ENCODE measurements at places on chromosomes 12 and 14.

GRCh38 chr12:7989827-7990491, 42.6 kb upstream of the FOXJ2 start:
- peak; percentile 73 for DNase-seq

DNA sequence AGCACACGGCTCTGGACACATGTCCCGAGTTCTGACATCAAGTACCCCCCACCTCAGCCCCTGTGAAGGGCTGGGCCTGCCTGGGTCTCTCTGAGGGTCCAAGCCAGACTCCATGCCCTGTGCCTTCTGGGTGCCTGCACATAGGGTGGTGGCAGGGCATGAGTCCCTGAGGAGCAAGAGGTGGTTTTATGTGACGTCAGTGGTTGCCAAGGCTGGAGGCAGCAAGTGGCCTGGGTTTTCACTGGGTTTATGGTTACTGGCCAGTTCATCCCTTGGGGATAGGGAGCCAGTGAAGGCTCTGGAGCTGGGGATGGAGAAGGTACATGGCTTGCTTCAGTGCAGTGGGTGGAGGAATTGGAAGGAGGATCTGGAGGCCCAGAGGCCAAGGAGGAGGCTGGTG, 51.1 kb upstream of the EML1 start:
- no peak for DNase-seq

DNA sequence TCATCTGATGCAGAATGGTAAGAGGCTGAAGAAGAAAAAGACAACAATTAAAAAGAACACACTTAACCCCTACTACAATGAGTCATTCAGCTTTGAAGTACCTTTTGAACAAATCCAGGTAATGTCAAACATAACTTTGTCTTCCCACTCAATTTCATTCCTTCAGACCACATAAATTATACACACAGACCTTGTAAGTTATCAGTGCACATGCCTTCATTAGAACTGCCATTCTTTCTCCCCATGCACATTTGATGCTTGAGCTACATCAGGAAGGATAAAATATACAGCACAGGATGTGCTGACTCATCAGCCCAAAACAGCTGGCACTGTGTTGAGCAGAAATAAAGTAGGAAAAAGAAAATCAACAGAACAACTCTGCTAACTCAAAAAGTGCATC, 246.7 kb downstream of the PAWR start:
- DNase-seq: no peak

- no peak for DNase-seq
These were observed 210.6 kb upstream of the ABCD2 start for GRCh38 chr12:39830171-39830570.

DNA sequence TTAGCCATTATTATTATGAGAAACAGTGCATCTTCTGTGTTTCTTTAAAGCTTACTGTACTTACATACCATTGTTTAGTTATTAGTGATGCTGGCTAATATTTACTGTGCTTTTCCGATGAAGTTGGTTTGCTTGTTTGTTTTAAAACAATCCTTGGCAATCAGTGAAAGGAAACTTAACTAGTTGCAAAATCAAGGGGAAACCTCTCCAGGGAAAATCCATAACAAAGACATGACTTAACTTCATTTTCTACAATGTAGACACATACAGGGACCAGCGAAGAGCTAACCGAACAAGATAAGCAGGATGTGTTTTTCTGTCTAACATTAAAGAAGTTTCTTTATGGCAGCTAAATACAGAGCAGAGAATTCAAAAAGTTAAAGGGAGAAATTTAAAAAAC, 102.5 kb upstream of the PARP11 start:
- DNase-seq: no peak

DNA sequence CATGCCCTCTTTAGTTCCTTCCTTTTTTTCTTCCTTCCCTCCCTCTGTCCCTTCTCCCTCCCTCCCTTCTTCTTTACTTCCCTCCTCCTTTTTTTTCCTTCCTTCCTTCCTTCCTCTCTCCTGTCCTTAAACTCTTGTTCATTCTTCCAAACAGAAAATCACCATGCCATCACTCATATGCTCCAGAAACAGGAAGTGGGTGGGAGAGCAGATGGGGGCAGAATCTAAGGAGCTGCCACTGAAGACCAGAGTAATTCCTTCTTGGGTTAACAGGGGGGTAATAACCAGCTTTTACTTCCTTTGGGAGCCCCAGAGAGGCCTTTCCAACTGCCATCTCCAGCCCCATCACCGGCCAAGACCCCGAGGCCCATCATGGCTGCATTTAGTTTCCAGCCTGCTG, 51.2 kb downstream of the SVOP start:
- no peak for DNase-seq

DNA sequence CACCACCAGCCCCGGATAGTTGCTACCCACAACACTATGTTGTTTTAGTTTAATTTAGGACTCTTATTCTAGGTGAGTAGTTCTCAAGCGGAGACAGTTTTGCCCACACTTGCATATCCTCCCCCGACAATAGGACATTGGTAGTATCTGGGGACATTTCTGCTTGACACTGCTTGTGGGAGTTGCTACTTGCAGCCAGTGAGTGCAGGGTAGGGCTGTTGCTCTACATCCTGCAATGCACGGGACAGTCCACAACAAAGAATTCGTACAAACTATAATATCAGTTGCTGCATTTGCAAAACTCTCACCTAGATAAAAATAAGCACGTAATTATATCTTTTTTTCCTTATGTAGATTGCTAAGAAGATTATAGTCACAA, 111.8 kb upstream of the DNM1L start:
- DNase-seq: no peak

- DNase-seq: peak; percentile 12
These were observed 94.4 kb downstream of the CRACR2A start for GRCh38 chr12:3658327-3659163.

Measured in activated naive CD8-positive, alpha-beta T cell treated with anti-CD3 and anti-CD28 coated beads for 36 hours (primary cell).